ENCODE measurements at places on chromosomes 6 and 20.

GRCh38 chr20:16393836-16394235 is 179.4 kb downstream of the KIF16B start:
- no peak for DNase-seq

DNA sequence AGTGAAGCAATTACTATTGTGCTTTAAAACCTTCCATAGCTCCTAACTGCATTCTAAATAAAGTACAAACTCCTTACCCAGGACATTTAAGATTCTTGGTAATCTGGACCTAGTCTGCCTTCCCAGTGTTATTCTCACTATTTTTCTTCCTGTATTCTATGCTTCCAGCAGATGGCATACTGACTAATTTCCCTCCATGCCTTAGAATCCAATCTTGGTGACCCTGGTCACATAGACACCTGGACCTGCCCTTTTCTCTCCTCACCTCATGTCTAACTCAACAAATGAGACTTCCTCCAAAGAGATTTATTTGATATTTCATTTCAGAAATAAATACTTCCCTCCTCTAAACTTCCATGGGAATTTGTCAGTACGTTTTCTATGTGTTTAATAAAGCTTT is 25.8 kb downstream of the ROS1 start:
- DNase-seq = no peak

DNA sequence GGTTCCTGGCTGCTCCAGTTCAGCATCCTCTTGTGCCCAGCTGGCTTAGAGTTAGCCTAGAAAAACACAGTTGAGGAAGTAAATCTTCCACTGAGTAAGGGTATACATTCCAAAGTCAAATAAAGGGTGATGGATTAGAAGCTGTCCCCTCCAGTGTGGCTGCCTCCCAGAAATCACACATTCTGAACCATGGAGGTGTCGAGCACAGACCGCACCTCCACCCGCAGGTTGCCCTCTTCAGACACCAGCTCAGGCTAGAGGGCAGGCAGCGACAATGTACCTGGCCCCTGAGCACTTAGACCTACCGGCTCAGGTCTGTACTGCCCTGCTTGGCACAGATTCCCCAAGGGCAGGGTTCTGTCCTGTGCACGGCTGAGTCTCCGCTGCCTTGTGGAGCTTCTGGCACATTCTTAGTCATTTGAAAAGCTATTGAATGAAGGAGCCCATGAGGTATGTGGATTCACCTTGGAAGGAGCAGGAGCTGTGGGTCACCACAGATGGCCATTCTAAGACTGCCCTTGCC is 118.1 kb downstream of the FAM120B start:
- DNase-seq = no peak

DNA sequence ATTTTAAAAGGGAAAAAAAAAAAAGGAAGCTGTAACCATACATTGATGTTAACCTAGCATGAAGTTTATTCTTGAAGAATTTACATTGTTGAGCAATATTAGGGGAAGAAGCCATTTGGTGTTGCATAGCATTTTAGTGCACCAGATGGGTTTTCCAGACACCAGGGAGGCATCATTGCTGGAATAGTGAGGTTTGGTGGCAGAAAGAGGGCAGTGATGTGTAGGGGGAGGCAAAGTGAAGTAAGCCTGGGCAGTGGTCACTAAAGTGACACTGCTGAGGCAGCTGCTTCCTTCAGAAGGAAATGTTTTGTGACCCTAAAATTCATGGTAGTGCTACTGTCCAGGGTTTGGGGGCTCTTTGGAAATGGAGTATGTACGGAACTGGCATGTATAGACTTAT is 2.6 kb downstream of the TOMM6 start:
- no peak for DNase-seq

- DNase-seq = no peak
Measured at GRCh38 chr6:158644231-158645063, at the start of gene DYNLT1. DYNLT1 (minus strand) TSS chr6:158644743; CDS start chr6:158644708, 35 bp downstream.
